ENCODE measurements at places on chromosomes 6 and 20.

DNA sequence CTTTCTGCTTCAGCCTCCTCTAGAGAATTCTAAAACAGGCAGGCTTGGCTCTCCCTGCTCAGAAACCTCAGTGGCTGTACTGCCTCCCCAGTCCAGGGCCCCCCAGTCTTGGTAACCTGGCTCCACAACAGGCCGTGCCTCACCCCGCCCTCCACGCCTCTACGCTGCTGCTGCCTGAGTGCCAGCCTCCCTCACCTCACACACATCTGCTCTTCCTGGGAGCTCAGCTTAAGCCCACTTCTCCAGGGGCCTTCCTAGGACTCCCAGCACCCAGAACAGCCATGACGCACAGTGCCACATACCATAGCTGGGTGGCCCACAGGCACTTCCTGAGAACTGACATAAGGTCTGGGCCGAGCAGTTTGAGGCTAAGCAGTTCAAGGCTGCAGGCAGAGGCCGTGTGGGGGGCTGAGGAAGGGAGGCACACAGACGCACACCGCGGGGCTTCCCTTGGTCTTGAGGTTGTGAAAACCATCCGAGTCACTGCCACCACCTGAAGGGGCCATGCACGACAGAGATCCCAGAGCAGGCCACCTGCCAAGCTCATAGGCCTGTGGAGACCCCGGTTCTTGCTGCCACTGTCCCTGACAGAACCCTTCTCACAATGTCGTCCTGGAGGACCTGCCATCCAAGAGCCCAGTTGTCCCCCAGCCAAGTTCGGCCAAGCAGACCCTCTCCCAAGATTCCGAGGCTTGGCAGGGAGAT, 42.6 kb downstream of the DSTN start:
- DNase-seq, result no peak

DNA sequence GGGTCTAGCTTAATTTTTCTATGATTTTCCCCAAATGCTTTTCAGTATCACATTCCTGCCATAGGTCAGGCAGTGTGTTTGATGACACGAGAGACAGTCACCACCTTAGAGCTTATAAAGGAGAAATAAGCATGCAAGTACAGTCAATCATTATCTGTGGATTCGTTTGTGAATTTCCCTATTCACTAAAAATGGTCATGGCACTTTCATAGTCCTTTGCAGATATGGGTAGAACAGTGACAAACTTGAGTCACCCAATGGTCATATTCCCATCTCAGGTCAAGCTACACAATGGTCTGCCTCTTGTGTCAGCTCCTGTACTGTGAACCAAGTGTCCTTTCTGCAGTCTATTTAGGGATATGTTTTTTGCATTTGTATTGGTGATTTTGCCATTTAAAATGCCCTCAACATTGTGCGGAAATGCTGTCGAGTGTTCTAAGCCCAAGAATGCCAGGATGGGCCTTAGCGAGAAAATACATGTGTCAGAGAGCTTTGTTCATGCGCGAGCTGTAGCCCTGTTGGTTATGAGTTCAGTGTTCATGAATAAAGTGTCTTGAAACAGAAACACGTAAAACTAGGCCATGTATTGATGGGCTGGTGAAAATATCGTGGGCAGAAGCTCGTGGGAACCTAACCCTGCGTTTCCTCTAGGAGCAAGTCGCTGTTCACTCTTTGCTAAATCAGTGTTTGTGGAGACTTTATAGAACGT, 19.8 kb downstream of the SUMO4 start:
- DNase-seq, result no peak

GRCh38 chr6:15661853-15662325, 939 bp downstream of the DTNBP1 start:
- no peak for DNase-seq

DNA sequence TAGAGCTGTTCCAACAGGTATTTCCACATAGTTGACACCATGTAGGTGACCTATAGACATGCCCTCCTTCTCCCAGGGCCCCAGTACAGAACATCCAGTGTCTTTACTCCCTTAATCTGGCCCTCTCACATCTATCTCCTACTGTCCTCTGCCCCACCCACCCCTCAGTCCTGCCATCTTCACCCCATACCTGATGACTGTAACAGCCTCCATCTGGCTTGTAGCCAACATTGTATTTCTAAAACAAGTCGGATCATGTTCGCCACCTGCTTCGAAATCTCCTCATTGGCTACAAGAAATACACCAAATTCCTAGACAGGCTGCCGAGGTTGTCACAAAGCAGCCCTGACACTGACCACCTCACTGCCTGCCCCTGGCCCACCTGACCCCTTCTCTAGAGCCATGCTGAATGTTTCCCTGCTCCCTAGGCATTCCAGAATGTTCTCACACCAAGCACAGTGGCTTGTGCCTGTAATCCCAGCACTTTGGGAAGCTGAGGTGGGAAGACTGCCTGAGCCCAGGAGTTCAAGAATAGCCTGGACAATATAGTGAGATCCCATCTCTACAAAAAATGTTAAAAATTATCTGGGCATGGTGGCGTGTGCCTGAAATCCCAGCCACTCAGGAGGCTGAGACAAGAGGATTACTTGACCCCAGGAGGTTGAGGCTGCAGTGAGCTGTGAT, 6.0 kb downstream of the ZC3H12D start:
- no peak for DNase-seq

DNA sequence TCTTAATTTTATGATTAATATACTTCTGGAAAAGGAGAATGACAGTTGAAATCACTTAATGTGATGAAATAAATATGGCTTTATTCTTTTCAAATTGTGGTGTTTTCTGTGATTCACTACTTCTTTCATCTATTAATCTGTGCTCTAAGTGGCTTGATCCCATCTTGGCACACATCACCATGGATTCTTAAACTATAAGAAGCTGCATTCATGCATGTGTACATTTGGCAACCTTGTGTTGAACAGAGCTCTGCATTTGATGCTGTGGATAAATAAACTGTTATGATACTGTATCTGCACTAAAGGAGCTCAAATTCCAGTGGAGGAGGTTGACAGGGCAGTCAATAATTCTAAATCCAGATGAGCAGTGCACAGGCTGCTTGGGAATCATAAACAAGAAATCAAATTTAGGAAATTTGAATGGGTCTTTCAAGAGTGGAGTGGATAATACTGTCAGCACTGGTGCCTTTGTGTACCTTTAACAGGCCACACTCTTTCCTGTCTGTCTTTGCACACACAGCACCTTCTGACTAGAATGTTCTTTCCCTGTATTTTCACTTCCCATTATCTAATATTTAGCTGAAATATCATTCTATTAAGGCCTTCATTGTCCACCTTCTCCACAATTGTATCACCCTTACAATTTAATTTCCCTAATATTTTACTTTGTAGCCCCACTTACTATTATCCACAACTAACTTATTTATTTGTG, 252.9 kb downstream of the GRM1 start:
- no peak for DNase-seq

- DNase-seq, result no peak
Measured at GRCh38 chr6:28710466-28711191, 184.9 kb downstream of the GPX5 start.

- no peak for DNase-seq
Measured at GRCh38 chr6:39367700-39368099, 45.2 kb upstream of the KCNK16 start.
